Airway epithelial cell (primary cell): ENCODE measurements at places on chromosomes 7 and 10. TPM values are rescaled to one million over a fixed set of nuclear protein-coding genes. Genes with fewer than 3 reads are reported as not detected.

SPDYE9 gene
- not detected in 2 replicates for total RNA-seq

GHITM gene
- 151 and 159 TPM in 2 replicates for total RNA-seq

NRP1 gene
- total RNA-seq: 34.3 and 37.5 TPM in 2 replicates

OR2A1 gene
- not detected in 2 replicates for total RNA-seq

SLC25A40 gene
- 7.5 and 13.1 TPM in 2 replicates for total RNA-seq

SPDYE11 gene
- total RNA-seq: not detected in 2 replicates

TCF7L2 gene
- 4.7 and 7.7 TPM in 2 replicates for total RNA-seq

CCDC172 gene
- not detected in 2 replicates for total RNA-seq

IL2RA gene
- total RNA-seq: not detected in 2 replicates

PNLIPRP3 gene
- 12.0 and 13.5 TPM in 2 replicates for total RNA-seq

MLXIPL gene
- 0.07 and 0.09 TPM in 2 replicates for total RNA-seq
